ENCODE measurements at places on chromosomes 12 and 14.

DNA sequence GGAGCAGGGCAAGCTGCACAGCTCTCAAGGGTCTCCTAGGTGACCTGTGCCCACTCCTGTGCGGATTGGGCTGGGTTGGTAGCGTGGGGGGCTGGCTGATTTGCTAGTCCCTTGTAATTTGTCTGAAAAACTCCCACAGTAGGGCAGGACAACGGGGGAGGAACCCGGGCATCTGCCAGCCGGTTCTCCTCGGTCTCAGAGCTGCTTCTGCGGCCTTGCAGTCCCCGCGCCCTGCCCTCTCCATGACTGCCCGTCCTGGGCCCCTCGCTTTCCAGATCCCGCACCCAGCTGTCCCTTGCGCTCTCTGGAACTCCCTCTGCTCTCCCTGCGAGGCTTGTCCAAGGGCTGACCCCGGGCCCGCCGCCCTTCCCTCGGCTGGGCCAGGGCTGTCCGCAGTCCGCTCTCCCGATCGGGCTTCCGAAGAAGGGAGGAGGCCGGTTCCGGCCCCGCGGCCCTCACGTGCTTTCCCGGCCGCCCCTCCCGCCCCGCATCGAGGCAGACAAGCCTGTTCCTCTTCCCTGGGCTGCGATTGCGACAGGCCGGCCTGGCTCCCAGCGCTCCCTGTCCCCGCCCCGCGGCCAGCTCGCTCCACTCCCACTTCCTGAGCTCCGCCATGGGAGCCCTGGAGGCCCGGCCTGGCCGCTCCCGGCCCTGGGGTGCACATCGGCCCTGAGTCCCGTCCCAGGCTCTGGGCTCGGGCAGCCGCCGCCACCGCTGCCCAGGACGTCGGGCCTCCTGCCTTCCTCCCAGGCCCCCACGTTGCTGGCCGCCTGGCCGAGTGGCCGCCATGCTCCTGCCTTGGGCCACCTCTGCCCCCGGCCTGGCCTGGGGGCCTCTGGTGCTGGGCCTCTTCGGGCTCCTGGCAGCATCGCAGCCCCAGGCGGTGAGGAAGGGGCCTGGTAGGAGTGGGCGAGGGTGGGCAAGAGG, at the start of gene LTBR:
Gene LTBR, plus strand, starts transcription at position 591 of the 927 bp plus-strand sequence. Its CDS starts 197 bp downstream, at position 788.
- DNase-seq, result no peak

GRCh38 chr12:27971606-27972005, 927 bp downstream of the PTHLH start:
- DNase-seq, result no peak

DNA sequence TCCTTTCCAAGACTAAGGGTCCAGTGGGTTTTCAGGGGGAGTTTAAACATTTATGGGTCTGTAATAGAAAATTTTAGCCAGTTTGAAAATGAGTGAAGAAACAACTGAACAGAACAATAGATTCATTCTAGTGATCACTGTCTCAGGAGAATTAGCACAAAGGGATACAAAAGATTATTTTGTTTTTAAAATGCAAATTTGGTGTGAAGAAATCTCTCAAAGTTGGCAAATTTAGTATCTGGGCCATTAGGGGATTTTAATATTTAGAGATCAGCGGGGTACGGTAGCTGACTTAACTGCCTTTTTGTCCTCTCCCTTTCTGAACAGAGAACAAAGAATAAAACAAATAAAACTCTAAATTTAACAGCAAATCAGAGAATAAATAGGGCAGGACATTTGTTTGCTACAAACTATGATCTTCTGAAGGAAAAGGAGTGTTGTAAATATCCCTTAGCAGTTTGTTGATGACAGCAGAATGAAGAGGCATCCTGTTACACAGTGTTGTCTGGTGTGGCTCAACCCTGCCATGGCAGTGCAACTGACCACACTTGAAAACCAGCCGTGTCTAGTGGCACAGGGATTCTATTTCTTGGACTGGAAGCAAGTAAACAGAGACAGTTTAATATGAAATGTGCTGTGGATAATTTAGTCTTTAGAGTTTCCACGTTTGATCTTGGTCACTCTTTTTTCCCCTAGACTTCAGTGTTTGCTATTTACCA, 46.3 kb upstream of the LRTM2 start:
- no peak for DNase-seq

GRCh38 chr12:14327711-14328110, 37.8 kb upstream of the ATF7IP start:
- no peak for DNase-seq

GRCh38 chr12:106032623-106032925, 106.2 kb downstream of the NUAK1 start:
- DNase-seq, result no peak

- no peak for DNase-seq
These were observed 1.8 kb upstream of the CCDC198 start for GRCh38 chr14:57495416-57495815.

DNA sequence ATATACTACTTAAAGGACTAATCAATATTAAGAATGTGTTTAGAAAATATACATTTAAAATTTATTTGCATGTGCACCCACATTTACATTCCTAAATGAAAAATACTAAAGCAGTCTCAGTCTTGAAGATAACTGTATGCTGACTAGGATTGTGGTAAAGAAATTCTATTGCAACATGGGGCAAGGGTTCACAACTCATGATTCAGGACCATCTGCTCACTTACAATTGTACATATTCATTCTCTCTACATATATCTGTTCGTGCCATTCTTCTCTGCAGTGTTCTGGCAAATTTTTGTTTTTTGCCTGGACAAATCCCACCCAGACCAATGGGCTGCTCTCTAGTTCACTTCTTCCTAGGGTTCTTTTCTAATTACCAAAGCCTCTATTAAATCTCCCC, 417.2 kb upstream of the NOVA1 start:
- DNase-seq, result no peak

DNA sequence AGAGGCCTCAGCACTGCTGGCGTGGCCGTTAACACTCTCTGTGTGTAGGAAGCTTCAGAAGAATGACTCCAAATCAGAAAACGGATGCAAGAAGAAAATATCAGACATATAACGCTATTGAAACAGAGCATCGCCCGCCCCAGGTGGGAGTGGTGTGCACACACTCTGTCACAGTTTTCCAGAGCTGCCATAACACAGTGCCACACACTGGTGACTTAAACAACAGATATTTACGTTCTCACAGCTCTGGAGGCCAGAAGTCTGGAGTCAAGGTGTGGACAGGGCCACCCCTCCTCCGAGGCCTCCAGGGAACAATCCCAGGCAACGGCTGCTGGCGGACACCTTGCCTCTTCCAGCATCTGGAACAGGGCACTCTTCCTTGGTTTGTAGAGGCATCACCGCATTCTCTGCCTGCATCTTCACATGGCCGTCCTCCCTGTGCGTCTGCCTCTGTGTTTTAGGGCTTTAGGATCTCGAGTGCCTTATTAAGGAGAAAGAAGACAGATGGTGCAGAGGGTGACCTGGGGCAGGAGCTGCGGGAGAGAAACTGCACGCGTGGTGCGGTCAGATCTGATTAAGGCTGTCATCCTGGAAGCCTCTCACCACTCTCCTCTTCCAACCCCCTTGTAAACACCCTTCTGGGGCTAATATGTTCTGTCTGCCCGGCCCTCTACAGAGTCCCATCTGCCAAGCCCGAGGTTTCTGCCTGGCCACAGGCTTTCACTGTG, 141.0 kb downstream of the SLC15A4 start:
- DNase-seq, result no peak

GRCh38 chr12:79020106-79020505, 155.5 kb downstream of the SYT1 start:
- DNase-seq, result no peak

DNA sequence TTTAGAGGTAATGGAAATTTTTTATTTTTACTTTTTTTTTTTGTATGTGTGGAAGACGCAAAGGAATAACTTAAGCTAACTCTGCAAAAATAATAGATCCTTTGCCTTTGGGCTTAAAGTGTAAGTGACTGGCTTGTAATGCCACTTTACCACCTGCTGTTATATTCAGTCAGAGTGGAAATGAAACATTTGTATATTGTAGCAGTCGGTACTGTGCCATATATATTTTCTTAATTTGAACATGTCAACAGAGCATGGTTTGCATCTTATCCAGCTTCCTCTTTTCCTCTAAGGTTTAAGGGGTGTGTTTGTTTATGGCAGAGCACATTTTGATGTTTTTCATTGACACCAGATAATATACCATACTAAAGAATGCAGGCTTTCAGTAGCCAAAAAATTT, 176.6 kb downstream of the TRHDE start:
- no peak for DNase-seq

- DNase-seq, result no peak
These were observed 71.5 kb upstream of the ZFP36L1 start for GRCh38 chr14:68864361-68864750.

DNA sequence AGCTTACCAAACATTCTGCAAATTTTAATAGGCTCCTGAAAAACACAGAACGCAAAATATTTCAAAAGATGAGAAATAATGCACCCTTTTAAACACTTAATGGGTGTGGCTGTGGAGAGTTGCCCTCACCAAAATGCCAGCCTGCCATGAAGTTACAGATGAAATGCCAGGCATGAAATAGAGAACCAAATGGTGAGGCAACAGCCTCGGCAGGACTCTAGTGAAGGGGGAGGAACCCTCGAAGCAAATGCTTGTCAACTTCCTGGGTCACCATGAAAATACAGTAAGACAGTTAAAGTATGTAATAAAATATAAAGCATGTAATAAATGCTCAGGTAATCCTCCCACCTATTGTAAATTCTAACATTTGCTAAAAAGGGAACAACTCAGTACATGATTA, 24.1 kb downstream of the DUSP16 start:
- no peak for DNase-seq

DNA sequence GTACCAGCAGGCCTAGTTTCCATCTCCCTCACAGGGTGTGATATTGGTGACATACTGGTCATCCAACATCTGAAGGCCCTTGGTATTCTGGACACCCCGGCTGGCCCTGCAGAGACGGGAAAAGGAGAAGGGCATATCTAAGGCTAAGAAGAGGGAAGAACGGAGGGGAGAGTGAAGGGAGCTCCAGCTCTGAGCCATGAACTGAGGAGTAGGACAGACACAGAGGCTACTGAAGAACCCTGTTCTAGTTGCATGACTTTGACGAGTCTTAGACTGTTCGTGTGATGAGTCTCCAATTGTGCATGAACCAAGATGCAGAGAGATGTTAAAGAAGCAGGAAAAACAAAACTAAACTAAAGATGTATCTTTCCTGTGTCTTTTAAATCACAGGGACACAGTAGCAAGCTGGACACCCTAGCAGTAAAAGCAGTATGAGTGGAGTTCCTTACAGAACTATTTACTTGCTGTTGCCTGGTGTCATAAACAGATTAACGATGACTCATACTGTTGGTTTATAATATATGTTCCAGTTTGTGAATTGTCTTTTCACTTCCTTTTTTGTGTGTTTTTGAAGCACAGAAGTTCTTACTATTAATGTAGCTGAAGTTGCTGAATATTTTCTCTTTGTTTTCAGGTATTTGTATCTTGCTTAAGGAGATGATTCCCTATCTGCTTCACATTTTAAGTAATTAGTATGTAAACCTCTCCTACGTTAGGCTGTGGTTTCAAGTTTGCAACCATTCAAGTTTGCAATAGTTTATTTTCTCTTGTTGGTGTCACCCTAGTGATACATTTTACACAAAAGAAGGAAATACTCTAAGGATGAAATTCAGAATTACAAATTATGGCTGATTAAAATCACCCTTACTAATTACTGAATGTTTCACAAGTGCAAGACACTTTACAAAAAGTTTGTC, 15.7 kb downstream of the FAR2 start:
- no peak for DNase-seq

DNA sequence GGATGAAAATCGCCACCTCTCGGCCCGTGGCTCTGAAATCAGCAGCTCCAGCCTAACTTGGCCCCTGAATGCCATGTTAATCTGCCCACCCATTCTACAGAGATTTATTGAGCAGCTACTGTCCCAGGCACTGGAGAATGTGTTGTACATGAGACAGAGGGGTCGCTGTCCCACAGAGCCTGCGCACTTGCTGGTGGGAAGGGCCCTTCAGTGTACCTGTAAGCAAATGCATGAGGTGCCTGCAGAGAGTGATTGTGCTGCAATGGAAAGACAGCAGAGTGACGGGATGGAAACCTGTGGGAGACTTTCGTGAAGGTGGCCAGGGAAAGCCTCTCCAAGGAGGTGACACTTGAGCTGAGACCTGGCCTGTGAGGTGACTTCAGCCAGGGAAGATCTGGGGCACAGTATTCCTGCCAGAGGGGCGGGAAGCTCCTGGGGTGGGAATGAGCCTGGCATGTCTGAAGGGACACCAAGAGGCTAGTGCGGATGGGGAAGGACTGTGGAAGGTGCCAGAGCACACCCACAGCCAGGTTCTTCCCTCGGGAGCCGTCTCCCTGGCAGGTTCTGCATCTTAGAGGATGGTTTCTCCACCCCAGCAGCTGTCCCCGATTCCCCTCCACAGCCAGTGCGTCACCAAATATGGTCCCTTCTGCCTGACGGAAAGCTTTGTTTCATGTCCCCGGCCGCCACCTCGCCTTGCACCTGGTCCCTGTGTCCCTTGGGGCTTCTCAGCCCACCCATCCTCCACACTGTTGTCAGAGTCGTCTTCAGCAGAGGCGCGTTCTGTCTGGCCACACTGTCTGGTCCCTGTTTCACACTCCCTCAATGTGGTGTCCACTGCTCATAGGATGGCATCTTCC, 8.7 kb downstream of the SMIM41 start:
- no peak for DNase-seq

DNA sequence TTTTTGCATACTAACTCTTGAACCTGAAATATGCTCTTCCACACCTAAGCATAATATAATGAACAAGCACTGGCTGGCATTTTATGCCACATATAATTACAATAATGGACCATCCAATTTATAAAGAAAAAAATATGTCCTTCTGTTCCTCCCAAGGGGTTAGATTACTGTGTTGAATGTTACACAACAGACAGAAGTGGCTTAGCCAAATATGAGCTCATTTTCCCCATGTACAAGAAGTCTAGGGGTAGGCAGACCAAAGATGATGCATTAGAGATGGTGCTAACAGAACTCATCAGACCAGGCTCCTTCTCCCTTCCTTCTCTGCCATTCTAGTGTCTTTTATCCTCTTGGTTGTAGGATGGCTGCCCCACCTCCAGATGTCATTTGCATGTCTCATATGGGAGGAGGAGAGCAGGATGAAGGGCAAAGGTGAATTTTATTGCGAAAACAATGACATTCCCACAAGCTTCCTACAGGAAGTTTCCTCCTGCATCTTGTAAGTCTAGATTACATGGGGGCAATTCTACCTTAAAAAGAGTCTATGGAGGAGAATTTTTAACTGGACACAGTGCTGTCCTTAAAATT, 43.9 kb upstream of the SLC2A13 start:
- DNase-seq, result no peak

DNA sequence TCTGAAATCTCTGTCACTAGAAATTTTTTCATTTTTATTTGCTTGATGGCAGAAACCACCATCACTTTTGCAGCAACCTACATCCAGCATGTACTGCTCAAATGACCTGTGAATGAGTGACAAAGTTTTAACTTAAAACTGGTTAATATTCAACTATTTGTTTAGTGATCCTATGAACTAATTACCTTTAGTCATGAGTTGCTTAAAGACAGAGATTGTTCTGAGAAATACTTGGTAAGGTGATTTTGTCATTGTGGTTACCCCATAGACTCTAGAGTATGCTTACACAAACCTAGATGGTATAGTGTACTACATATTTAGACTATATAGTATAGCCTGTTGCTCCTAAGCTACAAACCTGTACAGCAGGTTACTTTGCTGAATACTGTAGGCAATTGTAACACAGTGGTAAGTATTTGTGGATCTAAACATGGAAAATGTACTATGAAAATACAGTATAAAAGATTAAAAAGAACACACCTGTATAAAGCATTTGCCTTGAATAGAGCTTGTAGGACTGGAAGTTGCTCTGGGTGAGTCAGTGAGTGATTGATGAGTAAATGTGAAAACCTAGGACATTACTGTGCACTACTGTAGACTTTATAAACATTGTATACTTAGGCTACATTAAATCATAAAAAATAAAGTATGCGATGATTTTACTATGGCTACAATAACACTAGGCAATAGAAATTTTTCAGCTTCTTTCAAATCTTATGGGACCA, 256.6 kb upstream of the PPFIA2 start:
- DNase-seq, result no peak
